ENCODE measurements at places on chromosomes 13 and 19.

DNA sequence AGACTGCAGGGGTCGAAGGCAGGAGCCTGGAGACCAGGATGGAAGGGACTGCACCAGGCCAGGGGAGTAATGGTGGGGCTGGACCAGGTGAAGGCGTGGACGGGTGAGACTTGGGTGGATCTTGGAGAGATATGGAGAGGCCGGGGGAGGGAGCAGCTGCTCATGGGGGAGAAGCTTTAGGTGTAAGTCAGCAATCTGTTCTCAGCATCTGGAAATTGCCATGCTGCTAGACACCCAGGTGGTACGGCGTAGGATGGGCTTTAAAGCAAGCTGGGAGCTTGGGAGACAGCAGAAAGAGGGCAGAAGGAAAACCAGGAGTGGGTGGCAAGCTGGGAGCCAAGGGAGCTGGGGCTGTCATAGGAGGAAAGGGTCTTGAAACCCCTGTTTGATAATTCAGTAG lies 3.0 kb downstream of the CERS4 start:
- no peak overlapping the region for H3K27ac ChIP-seq
- H3K36me3 ChIP-seq = no peaks in the 10 kb centered on the region
- DNase-seq = no peak
- H3K4me3 ChIP-seq = no peak overlapping the region

DNA sequence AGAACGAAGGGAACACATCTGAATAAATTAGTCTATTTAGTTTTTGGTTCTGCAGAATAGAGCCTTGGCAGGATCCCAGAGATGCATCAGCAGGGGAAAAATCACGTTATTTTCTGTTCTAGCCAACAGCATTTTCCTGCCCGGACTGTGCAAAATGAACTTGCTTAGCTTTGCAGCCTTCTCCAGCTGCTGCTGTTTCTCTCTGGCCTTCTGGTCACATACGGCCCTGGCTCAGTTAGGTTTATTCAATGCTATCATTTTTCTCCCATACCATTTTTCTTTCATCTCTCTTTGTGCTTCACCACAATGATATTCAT lies 110.4 kb upstream of the KL start:
- H3K36me3 ChIP-seq = no peaks in the 10 kb centered on the region
- H3K4me3 ChIP-seq = no peak overlapping the region
- H3K4me1 ChIP-seq = no peaks in the 10 kb centered on the region
- H3K27ac ChIP-seq = no peak overlapping the region
- H3K27me3 ChIP-seq = no peaks in the 10 kb centered on the region

DNA sequence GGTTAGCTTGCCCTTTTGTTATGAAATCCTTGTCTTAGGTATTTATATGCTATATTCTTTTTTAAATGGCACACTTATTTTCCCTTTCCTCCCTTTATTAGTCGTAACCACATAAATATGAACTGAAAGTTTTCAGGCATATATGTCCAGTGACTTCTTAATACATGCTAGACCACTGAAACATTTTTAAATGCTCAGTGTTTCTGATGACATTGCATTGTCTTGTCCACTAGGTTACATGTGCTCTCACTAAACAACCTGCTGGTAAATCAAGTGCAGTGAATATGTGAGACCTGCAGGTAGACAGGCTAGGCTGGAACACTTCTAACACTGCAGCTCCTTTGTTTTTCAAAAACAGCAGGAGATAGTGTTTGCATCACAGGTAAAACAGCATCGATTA lies 332.6 kb upstream of the DACH1 start:
- no peak overlapping the region for H3K4me3 ChIP-seq
- DNase-seq = no peak
- no peak overlapping the region for H3K27ac ChIP-seq
- H3K4me1 ChIP-seq = peaks cover 4% of the 10 kb centered on the region
- no peaks in the 10 kb centered on the region for H3K27me3 ChIP-seq
- no peaks in the 10 kb centered on the region for H3K36me3 ChIP-seq

DNA sequence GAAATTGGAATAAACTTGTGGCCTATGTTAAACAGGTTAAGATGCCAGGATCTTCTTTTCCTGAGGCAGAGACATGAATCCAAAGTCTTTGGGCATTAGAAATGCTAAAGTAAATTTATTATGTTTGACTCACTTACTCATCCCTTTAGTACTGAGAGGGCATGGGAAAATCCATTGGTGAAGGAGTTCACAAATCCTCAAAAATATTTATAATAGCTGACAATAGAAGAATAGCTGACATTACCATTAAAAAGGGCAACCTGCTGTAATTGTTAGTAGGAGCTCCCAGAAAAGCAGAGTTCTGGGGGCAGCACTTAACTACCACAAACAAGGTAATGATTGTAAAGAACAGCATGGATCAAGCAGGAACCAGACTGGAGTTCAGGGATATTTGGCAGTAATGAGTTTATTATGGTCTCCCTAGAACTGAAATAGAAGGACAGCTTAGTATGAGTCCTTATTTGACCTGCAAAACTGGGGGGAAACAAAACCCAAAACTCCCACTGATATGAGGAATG lies 285.8 kb upstream of the KLHL1 start:
- no peak for DNase-seq
- no peaks in the 10 kb centered on the region for H3K27me3 ChIP-seq
- no peak overlapping the region for H3K4me3 ChIP-seq
- H3K4me1 ChIP-seq = no peaks in the 10 kb centered on the region
